ENCODE measurements at places on chromosomes 3 and 15.

- no peak for DNase-seq
Measured at GRCh38 chr3:121601212-121601812, 8.1 kb downstream of the FBXO40 start.

DNA sequence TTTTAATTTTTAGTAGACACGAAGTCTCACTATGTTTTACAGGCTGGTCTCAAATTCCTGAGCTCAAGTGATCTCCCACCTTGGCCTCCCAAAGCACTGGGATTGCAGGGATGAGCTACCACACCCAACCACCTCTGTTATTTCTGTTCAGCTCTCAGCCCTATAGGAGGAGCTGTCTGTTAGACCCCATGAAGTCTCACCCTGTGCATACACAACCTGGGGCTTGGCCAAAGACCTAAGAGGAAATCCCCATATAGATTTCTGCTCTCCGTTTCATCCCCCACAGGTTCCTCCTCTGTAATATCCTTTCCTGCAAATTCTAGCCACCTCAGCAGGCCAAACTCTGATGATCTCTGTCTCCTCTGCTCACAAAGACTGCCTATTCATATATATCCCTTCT lies 56.6 kb upstream of the CTDSPL2 start:
- DNase-seq, result no peak

- no peak for DNase-seq
Measured at GRCh38 chr3:184234224-184234623, 4.8 kb downstream of the VWA5B2 start.

DNA sequence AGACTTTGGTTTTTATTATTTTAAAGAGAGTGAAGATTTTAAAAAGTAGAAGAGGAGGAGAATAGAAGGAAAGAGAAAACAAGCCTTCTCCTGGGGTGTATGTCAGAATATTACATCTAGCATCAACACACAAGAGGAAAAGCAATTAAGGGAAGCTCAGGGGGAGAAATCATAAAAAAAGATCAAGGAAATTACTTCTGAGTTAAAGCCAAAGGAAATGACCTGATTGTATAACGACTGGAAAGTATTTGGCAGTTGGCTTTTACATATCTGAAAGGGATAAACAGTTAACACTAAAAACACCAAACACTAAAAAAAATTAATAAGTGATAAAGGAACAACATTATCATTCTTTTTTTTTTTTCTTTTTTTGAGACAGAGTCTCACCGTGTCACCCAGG lies 58.4 kb downstream of the CPNE4 start:
- no peak for DNase-seq

DNA sequence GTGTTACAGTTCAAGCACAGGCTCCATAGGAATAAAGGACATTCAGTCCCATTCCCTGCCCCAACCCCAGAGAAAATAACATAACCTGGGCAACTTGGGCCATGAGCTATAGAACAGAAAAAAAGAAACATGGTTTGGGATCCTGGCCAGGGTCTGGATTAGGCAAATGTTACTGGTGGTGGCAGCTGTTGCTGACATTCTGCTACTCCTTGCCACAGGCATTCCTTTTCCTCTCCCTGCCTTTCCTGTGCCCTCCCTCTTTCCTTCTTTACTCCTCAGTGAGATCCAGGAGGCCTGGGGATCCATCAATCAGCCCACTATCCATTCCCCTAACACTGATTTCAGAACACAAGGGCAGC lies 129.1 kb downstream of the NTRK3 start:
- no peak for DNase-seq

- no peak for DNase-seq
Measured at GRCh38 chr3:58568572-58569286, 8.5 kb downstream of the FAM107A start.

DNA sequence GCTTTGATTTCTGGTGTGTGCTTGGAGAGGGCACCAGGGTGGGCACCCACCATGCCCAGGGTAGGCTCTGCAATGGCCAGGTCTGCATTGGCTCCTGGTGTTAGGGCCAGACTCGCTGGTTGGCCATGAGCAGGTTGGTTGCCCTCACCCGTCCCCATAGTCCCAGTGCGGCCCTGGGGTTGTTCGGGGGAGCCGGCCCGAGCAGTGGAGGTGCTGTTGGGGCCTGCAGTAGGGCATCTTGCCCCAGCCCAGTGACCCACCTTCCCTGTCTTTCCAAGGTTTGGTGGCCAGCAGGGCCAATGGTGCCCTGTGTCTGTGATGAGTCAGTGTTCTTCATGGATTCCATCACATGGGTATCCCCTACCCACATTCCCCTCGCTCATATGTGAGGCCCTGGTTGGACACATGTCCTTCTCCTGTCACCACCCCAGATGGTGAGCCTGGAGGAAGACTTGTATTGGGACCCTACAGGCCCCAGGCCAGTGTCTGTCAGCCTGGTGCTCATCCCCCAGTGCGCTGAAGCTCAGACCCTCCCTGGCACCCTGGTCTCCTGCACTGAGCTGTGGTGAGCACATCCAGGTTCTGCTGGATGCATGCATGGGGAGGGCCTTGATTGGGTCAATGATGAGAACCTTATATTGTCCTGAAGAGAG lies 190.1 kb downstream of the UBE3A start:
- no peak for DNase-seq

GRCh38 chr15:100940767-100941379 lies 21.7 kb downstream of the LRRK1 start:
- DNase-seq, result no peak

GRCh38 chr3:126392246-126392645 lies 2.5 kb upstream of the CFAP100 start:
- DNase-seq, result no peak

- DNase-seq, result no peak
Measured at GRCh38 chr3:190531406-190531805, 17.5 kb downstream of the IL1RAP start.

DNA sequence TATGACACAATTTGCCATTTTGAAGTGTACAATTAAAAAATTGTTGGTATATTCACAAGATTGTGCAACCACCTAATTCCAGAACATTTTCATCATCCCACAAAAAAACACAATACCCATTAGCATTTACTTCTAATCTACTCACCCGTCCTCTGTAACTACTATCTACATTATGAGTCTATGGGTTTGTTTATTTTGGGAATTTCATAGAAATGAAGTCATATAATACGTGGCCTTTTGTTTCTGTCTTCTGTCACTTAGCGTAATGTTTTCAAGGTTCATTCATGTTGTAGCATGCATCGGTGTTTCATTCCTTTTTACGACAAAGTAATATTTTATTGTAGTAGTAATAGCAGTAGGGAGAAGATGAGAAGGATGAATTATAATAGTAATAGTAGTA lies 55.2 kb upstream of the CNTN6 start:
- DNase-seq, result no peak

GRCh38 chr3:171306631-171307030 lies 153.6 kb downstream of the TNIK start:
- no peak for DNase-seq

DNA sequence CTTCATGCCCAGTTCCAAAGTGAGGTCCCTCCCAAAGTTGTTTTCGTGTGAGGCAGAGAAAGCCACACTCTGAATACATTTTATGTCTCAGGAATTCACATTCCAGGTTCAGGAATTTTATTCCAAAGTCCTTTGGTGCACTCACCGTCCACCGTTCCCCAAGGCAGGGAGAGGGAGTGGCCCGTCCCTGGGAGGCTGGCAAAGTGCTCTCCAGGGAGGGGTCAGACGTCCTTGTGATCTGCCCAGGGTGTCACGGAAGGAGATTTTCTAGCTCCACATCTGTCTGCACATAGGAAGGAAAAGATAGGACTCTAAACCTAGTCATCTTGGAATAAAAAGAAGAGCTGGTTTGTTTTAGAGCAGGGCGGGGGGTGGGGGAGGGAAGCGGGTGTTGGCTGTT lies 47.9 kb downstream of the KLF13 start:
- DNase-seq, result no peak

- DNase-seq, result no peak
Measured at GRCh38 chr15:80264031-80264430, 12.0 kb upstream of the CTXND1 start.

GRCh38 chr3:52696830-52697631 lies 8.6 kb downstream of the GLT8D1 start:
- no peak for DNase-seq

- peak; percentile 17 for DNase-seq
Measured at GRCh38 chr3:160343132-160343531, 55.9 kb downstream of the IFT80 start.

DNA sequence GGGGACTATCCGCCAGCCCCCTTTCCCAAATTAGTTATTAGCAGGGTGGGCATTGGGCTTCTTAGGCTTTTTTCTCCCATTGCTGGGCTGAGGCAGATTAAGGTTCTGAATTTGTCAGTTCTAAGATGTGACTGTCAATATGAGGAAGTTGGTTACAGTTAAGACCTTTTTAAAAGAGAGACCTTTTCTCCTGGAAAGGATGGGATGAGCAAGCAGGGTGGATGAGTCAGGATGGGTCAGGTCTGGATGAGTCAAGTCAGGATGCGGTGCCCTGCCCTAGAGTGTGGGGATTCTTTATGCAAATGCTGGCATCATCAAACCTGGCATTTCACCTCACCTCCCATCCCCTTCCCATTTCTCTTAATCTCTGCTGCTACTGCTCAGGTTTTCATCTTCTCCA lies 1.9 kb downstream of the AEN start:
- DNase-seq, result no peak

- DNase-seq, result peak; percentile 69
Measured at GRCh38 chr3:104909198-104909597, 457.5 kb upstream of the ALCAM start.

- no peak for DNase-seq
Measured at GRCh38 chr3:64467255-64467944, 220.4 kb downstream of the ADAMTS9 start.

- DNase-seq, result peak; percentile 23
Measured at GRCh38 chr15:92097474-92098178, 244.1 kb downstream of the SLCO3A1 start.

- no peak for DNase-seq
Measured at GRCh38 chr3:126156468-126156867, 23.9 kb downstream of the ALDH1L1 start.

DNA sequence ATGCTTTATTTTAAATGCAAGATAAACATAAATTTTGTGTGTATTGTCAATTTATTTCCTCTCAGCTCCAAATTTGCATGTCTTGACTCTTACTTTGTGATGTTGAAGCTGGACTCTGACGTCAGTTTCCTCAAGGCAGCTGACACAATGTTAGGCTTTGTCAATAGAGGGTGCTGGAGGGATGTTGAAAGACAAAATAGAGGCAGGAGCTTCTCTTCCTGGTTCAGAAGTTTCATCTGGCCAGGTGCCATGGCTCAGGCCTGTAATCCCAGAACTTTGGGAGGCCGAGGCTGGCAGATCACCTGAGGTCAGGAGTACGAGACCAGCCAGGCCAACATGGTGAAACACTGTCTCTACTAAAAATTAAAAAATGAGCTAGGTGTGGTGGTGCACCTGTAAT lies 408.6 kb downstream of the GBE1 start:
- DNase-seq, result no peak

- no peak for DNase-seq
Measured at GRCh38 chr3:134833453-134834163, 38.5 kb downstream of the EPHB1 start.

DNA sequence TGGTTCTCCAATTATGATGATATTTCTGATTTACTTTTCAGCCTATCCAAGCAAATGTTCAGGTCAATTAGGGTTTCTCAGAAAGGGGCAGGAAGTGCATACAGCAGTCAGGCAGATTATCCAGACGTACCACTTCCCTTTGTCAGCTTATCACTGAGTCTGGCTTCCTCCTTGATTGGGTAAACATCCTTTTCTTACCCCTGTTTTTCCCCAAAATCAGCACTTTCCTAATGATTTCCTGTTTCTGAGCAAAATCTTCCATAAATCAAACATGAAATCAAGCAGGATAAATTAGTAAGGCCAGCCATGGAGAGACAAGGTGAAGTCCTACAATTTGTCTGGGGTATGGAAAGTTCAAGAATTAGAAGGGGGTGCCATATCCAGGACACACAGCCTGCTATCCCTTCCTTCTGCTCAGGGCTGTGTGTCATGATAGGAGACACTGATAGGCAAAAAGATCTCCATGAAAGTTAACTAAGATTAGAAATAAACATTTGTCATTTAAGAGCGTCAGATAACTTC lies 29.0 kb downstream of the ADIPOQ start:
- DNase-seq, result no peak

DNA sequence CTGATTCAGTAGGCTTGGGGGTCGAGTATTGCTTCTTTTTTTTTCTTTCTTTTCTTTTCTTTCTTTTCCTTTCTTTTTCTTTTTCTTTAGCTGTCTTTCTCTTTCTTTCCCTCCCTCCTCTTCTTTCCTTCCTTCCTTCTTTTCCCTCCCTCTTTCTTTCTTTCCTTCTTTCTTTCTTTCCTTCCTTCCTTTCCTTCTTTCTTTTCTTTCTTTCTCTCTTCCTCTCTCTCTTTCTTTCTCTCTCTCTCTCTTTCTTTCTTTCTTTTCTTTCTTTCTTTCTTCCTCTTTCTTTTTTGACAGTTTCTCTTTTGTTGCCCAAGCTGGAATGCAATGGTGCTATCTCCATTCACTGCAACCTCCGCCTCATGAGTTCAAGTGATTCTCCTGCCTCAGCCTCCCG lies 36.0 kb downstream of the TM4SF4 start:
- no peak for DNase-seq

DNA sequence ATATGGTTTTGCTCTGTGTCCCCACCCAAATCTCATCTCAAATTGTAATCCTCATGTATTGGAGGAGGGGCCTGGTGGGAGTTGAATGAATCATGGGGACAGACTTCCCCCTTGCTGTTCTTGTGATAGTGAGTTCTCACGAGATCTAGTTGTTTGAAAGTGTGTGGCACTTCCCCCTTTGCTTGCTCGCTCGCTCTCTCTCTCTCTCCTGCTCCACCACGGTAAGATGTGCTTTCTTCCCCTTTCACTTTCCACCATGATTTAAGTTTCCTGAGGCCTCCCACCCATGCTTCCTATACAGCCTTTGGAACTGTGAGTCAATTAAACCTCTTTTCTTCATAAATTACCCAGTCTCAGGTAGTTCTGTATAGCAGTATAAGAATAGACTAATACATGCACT lies 60.7 kb downstream of the GSK3B start:
- no peak for DNase-seq

DNA sequence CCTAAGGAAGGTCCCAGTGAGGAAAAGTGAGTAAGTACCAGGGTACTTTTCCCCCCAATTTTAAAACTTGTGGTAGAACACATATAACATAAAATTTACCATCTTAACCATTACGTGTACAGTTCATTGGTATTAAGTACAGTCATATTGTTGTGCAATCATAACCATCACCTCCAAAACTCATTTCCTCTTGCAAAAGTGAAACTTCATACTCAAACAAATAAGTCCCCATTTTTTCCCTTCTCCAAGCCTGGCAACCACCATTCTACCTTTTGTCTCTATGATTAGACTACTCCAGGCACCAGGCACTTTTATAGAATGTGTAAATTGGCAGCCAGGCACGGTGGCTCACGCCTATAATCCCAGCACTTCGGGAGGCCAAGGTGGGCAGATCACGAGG lies 12.2 kb downstream of the PRC1 start:
- no peak for DNase-seq
